ENCODE measurements at places on chromosomes 1 and 21.

GRCh38 chr1:154726896-154727753, 119.1 kb upstream of the ADAR start:
- no peak for DNase-seq

DNA sequence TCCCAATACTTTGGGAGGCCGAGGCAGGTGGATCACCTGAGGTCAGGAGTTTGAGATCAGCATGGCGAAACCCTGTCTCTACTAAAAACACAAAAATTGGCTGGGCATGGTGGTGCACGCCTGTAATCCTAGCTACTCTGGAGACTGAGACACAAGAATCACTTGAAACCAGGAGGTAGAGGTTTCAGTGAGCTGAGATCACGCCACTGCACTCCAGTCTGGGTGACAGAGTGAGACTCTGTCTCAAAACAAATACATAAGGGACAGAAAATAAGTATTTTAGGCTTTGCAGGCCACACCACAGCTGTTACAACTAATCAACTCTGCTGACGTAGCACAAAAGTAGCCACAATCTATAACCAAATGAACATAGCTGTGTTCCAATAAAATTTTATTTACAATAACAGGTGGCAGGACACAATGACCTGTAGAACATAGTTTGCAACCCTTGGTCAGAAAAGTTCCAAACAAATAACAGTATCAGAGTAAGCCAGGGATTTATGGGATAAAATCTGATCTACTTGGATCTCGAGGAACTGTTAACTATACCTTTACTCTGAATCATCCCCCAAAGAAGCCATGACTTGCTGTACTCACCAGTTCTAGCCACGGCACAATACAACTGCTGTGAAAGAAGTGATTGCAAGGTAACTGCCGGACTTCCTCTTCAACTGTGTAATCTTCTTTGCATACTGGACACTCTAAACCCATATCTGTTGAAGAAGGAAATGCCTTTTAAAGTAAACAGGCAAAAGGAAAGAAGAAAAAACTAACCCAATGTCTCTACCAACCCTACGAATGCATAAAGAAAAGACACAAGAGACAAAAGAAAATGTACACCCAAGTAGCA, 28.3 kb downstream of the CD160 start:
- no peak for DNase-seq

DNA sequence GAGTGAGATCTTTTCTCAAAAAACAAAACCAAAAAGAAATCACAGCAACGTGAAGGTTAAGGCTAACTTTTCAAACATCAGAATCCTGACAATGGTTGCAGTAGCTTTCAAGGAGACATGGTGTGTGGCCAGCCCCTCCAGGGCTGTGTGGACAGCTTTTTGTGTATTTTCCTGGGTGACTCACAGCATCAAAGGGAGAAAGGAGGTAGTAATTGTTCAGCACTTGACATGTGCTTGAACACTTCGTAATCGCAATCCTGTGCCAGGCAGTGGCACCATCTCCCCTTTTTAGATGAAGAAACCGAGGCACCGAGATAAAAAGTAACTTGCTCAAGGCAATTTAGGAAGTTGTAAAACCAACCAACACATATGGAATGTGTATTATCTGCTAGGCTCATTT, 10.3 kb downstream of the NBL1 start:
- DNase-seq: no peak

GRCh38 chr1:167114725-167115124, 20.9 kb downstream of the STYXL2 start:
- no peak for DNase-seq

DNA sequence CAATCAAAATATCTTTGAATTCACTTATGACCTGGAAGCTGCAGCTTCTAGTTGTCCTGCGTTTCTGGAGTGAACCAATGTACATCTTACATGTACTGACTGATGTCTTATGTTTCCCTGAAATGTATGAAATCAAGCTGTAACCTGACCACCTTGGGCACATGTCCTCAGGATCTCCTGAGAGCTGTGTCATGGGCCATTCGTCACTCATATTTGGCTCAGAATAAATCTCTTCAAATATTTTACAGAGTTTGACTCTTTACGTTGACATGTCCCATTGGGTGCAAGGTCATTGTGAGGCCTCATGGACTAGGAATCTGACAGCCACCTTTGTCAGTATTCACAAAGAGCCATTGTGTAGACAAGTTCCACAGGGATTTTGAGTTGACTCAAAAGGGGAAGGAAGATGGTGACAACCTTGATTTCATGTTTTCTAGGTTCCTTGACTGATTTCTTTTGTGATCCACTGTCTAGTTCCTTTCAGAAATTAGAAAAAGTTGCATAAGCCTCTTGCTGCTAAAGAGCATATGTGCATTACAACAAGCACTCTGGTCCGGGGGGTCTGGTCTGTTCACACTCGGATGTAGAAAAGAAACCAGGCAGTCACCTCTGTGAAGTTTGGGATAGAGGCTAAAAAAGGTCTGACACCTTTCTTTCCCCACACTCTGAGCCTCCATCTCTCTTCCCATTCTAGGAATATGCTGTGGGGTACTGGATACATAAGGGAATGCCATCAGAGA, 10.7 kb downstream of the CHI3L2 start:
- no peak for DNase-seq

GRCh38 chr1:45205011-45205909, 1.1 kb downstream of the ZSWIM5 start:
- no peak for DNase-seq

DNA sequence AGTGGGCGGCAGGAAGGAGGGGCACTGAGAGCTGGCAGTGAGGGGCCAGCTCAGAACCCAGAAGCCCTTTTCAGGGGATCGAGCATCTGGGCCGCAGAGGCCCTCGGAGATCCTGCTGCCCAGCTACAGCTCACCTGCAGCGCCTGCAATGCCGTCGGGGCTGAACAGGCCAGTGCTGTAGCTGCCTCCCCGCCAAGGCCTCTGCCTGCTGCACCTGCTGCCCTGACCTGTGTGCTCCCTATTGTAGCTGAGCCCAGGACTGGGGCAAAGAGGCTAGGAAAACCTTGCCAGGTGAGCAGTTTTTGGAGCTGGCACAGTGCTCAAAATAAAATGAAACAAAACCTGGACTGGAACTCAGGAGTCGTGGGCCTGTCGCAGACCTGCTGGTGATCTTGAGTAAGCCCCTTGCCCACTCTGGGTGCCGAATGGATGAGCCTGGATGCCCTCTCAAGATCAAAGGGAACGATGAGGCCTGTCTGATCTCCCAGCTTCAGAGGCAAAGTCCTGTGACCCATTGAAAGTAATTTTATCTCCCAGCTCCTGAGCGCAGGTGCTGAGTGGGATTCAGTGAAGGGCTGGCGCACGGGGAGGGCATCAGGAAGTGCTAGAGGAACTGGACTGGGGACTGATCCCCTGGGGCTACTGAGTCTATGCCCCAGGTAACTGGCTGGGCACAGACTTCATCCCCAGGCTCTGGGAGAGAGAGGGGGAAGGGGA, 154.6 kb downstream of the FOXD2 start:
- DNase-seq: no peak

DNA sequence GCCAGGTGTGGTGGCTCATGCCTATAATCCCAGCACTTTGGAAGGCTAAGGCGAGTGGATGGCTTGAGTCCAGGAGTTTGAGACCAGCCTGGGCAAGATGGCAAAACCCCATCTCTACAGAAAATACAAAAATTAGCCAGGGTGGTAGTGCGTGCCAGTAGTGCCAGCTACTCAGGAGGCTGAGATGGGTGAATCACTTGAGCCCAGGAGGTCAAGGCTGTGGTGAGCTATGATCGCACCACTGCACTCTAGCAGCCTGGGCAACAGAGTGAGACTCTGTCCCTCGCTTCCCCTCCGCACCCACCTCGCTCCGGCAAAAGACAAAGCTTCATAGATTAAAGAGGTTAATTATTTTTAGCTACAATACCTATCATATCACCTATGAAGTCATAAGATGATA, 100.0 kb downstream of the HHAT start:
- no peak for DNase-seq

DNA sequence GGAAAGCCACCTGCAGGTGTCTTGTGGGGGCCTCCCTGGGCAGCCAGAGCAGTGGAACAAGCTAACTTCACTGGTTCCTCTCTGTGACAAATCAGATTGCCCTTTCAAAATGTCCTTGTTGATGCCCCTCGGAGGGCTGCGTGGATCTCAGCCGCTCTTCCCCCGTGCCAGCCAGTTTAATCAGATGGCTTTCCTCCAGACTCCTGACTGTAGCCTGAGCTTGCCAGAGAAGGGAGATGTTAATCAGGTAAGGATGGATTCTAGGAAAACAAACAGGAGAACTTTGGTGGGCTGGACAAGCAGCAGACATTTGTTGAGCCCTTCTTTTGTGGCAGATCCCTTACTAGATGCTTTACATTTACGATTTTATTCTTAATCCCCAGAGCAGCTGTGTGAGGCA, 88.2 kb downstream of the DMRTA2 start:
- DNase-seq: no peak

- no peak for DNase-seq
Measured at GRCh38 chr1:39701049-39701439, 9.8 kb upstream of the HPCAL4 start.

GRCh38 chr1:18516473-18516872, 35.7 kb downstream of the KLHDC7A start:
- no peak for DNase-seq

GRCh38 chr1:107451715-107452114, 310.9 kb downstream of the NTNG1 start:
- DNase-seq: no peak

DNA sequence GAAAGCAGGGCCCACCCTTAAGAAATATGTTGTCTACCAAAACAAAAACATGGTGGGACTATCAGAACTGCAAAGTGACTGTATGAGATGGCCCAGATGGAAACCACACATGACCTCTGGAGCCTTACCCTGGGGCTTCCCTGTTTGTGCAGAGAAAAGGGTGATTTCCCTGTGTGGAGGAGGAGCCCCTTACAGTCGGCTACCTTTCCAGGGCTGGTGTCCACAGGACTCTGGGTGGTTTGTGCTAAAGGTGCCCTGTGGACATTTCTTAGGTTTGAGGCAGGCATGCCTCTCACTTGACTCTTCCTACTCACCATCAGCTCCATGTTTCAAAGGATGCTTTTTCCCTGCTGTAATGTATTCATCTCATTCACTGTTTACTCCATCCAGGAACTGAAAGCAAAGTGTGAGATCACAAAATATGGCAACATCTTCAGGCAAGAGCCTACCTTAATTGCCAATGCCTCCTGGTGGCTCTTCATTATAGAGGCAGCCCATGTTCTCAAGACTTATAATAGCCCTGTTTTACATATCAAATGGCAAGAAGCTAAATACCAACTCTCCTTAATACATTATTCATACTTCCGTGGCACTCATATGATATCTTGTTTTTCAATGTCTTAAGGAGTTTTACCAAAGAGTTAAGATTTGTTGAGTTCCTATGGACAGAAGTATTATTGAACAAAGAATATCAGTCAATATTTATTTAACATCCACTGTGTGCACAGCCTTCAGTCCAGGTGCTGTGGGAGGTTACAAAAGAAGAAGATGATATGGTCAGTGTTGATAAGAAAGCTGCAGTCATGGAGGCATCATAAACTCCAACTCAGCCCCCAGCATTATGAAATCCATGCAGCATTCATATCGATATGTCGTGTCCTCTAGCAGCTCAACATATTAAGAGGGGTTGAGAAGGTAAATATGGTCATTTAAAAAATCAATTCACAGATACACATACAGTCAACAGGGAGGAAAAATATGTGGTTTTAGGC, 15.5 kb upstream of the TFF3 start:
- peak; percentile 53 for DNase-seq

DNA sequence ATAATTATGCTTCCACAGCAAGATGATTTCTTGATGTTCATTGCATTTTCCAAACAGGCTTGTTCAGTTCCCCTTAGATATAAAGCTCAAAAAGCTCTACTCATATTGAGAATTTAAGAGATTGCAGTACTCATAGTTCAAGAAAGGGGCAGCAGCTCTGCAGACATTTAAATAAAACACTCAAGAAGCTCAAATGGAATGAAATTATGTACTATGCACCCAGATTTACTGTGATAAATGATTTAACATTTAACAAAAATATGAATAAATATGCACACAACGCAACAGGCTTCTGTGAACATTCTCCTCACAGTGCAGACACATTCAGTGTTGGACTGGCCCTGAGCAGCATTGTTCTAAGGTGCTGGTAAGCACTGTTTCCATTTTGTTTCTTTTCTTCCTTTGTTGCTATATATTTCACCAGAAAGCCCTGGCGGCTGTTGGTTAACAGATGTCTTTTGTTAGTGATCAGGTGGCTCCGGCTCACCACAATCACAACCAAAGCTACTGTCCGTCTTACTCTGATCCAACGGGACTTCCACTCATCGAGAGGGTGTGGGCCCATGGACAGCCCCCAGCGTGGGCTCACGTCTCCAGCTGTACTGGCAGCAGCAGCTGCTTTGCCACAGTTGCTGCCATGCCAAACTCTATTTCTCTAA, 1440.3 kb downstream of the NCAM2 start:
- DNase-seq: no peak

GRCh38 chr21:31198575-31198974, 145.5 kb downstream of the TIAM1 start:
- DNase-seq: peak; percentile 43

- DNase-seq: no peak
Measured at GRCh38 chr1:45305231-45305630, 21.5 kb upstream of the HPDL start.

DNA sequence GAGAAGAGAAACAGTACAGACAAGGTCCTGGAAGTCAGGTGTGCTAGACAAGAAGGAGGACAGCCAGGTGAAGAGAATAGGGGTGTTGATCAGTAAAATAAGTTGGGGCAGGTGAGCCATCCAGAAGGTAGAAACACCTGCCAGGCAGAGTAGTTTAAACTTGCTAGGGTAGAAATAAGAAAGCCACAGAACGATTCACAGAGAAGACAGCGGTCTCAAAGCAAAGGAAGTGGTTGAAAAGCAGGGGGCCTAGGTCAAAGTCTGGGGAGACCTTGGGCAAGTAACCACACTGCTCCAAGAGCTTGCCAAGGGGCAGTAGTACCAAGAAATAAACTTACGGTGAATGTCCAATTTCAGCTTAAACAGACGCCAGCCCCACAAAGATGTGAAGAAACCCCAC, 116.6 kb upstream of the PROX1 start:
- DNase-seq: no peak

DNA sequence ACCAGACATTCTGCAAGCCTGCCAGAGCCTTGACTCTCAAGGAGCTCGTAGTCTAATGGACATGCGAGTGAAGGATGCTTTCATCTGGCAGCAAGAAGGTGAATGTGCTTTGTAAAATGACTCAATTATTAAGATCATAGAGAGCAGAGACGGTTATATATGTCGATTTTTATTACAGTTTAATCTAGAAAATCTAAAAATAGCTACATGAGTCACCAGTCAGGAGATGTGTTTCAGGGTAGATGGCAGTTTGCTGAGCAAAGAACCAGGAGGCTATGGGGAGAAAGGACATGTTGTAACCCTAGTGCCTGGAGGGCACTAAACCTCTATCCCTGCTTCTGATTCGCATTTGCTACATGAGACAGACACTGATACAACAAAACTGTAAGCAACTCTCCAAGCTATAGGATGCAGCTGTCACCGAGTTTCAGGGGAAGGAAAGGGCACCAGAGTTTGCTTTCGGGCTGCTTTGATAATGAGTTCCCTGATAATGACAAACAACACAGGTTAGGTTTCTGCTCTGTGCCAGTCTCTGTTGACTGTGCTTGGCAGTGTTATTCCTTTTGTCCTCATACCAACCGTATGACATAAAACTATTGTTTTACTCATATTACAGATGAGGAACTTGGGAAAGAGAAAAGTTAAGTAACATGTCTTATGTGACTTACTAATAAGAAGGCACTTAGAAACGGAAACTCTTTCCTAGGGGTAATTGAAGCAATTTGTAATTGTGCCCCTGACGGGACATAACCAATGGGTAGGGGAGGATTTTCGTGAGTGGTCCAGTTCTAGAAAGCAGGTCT, 43.2 kb downstream of the C1orf198 start:
- no peak for DNase-seq
